ENCODE measurements at places on chromosomes 12 and 14.

DNA sequence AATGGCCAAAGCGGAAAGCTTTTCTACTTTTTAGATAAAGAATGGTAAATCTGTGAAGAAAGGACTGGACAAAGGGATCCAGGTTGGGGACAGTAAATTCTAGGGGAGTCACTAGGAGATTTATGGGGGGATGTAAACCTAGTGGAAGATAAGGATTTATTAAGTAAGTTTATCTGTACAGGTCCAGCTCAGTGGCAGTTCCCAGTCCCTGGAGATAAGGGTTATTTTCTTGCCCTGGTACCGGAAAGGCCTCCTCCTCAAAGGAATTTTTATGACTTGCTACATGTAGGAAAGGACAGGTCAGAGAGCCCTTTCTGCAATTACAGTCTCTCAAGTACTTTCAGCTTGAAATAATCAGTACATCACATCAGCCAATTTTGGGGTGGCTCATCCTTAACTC lies 72.6 kb upstream of the BICD1 start:
- DNase-seq, result no peak

GRCh38 chr14:43003845-43004244 lies 1397.2 kb downstream of the LRFN5 start:
- no peak for DNase-seq

DNA sequence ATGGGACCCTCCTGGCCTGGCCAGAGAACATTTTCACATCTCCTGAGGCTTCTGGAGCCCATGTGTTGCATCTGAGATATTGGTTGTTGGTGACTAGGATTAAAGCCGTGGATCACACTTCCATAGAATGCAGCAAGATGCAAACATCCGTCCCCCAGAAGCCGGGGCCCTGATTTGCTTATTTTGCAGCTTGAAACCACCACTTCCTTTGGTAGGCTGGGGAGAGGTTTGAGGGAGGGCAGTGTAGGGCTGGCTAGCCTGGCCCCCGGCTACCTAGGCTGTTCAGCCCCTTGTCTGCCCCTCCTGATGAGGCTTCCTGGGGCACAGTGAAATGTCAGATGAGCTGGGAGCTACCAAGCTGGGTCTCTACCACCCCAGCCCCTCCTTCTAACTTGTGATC lies 209.7 kb upstream of the PWP1 start:
- no peak for DNase-seq

DNA sequence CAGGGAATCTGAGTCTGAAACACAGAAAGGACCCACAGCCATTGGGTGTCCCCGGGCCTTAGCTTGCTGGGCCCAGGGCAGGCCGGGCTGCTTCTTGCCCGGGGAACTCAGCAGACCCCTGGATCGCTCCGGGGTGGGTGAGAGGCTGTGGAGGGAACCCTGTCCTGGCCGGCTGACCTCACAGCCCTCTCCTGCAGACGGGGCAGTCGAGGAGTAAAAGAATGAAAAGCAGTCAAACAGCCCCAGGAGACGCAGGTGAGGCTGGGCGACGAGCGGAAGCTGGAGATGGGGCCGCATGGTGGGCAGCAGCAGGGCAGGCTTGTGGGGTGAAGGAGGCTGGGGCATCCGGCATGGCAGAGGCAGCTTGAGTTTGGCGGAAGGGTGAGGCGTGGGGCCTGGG lies 57.0 kb downstream of the KIF26A start:
- DNase-seq, result no peak

GRCh38 chr14:39339003-39339402 lies 93.2 kb downstream of the FBXO33 start:
- no peak for DNase-seq

DNA sequence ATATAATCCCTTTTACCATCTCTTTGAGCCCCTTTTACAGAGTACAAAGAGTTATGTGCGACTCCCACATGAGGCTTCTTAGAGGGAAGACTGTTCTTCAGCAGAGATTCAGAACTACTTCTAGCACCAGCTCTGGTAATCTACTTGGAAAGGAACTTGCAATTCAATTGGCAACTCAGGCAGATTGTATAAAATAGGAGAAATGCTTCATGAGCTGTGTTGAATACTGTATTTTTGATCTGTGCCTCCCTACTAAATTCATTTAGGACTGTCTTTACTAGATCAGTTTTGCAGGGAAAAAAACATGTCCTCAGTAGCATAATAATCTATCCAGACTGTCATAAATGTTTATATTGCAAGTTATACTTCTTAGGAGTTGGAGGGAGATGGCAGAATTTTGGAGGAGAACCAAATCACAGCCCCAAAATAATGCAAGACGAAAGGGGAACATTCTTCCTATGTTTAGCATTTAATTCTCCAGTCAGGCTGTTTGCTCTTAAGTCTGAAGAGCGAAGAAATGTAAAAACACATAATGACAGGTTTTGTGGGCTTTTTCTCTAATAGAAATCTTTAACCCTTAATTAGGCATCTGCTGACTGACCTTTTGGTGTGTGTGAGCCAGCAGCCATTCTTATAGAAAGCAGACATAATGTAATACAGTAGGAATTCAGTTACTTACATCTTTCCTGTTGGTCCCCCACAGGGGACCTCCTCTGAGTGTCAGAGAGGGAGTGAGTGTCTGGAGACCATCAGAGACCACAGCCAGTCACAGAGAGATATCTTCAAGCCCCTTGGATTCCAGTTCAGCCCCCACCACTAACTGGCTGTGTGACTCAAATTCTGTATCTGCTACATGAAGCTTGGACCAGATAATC lies 3.9 kb downstream of the ANO4 start:
- no peak for DNase-seq

- DNase-seq, result no peak
Measured at GRCh38 chr12:6263931-6264330, 46.6 kb upstream of the PLEKHG6 start.

GRCh38 chr12:126953365-126953889 lies 1313.5 kb upstream of the TMEM132C start:
- DNase-seq, result no peak

GRCh38 chr12:65188179-65188701 lies 18.9 kb downstream of the LEMD3 start:
- no peak for DNase-seq

- no peak for DNase-seq
Measured at GRCh38 chr14:70113211-70113610, 75.5 kb downstream of the SLC8A3 start.

- no peak for DNase-seq
Measured at GRCh38 chr12:110564471-110564991, 18.6 kb downstream of the PPTC7 start.

GRCh38 chr12:122393817-122394216 lies 28.7 kb downstream of the CLIP1 start:
- DNase-seq, result no peak

- DNase-seq, result no peak
Measured at GRCh38 chr12:6966351-6966750, 4.1 kb downstream of the PHB2 start.

- no peak for DNase-seq
Measured at GRCh38 chr12:132818562-132818961, 10.1 kb downstream of the GOLGA3 start.

GRCh38 chr12:75909714-75910656 lies 121.6 kb downstream of the PHLDA1 start:
- no peak for DNase-seq

GRCh38 chr14:76697246-76697905 lies 63.9 kb upstream of the VASH1 start:
- no peak for DNase-seq

GRCh38 chr14:95526483-95527386 lies 8.1 kb upstream of the GLRX5 start:
- no peak for DNase-seq

- DNase-seq, result no peak
Measured at GRCh38 chr14:35991356-35991755, 165.2 kb downstream of the BRMS1L start.

DNA sequence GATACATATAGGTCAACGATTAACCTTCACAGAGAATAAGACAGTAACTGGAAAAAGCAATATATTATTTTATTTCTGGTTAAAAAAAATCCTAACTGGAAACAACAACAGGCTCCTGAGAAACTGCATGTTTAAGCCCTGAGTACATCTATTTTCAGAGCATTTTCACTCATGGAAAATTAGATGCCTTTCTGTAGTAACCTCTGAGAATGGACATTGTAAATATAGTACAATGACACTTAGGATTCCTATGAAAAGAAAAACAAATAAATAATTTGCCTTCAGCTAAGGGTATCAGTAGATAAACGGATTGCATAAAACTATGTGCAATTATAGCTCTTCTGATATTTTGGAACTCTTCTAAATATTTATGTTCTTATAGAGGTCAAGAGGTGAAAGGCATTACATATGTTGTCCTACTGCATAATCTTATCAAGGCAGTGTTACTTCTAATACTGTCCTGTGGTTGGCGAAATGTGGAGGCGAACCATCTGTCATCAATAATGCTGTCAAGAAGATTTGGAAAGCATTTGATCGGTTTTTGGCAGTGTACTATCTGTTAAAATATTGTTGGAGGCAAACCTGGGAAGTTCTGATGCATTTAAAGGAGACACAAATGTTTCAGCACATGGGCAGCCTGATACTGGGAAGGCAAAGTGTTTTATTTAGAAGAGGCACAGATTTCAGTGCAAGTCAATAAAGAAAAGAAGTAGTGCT lies 381.8 kb downstream of the BTG1 start:
- no peak for DNase-seq

GRCh38 chr12:109222496-109222895 lies 86.6 kb downstream of the FOXN4 start:
- DNase-seq, result no peak

All from stimulated activated naive CD4-positive, alpha-beta T cell treated with Interleukin-2 at 50 U/mL for 16 hours (primary cell).